ENCODE measurements at places on chromosomes 16 and 17. TPM values are rescaled to one million over a fixed set of nuclear protein-coding genes. Genes with fewer than 3 reads are reported as not detected.

- DNase-seq: no peak
Measured at GRCh38 chr17:75342996-75343395, 53.8 kb upstream of the SLC25A19 start.

DNA sequence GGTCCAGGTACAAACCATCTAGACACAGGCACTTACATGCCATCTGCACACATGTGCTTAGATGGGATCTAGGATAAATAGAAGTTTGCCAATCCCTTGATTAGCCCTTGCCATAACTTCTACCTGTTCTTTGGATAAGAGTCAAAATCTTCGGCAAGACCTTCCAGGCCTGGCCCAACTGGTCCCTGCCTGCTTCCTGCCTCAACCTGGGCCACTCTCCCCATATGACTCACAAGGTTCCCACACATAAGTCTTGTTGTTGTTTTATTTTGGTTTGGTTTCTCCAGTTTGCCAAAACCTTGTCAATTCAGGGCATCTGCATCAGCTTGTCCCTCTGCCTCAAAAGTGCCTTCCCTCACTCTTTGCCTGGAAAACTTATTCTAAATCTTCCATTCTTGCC is 95.3 kb upstream of the XYLT1 start:
- DNase-seq: no peak

GRCh38 chr16:11328172-11329070 is 16.8 kb upstream of the RMI2 start:
- DNase-seq: no peak

DNA sequence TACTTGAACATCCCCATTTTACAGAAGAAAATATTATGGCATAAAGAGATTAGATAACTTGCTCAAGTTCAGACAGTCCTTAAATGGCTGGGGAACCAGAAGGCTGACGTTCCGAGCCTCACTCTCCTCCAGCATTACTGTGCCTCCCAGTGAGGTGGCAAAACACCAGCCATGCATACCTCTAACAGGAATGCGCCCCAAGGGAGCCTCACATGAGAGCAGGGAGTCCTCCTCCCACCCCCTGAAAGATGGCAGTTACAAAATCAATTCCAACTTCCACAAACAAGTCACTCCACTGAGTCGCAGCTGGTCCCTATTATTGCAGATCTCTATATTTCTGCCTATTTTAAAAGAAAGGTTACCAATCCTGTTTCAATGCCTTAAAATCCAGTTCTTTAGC is 55.5 kb downstream of the ANKFY1 start:
- DNase-seq: no peak

- DNase-seq: no peak
Measured at GRCh38 chr17:73625991-73626673, 18.1 kb downstream of the SDK2 start.

The KRTAP1-5 gene
- not detected for total RNA-seq

The PRR35 gene
- not detected for total RNA-seq
